ENCODE measurements at places on chromosomes 5 and 9.

GRCh38 chr9:113808391-113809358 is 67.4 kb upstream of the ZNF618 start:
- no peak for DNase-seq

GRCh38 chr5:110072651-110073050 is 382.9 kb downstream of the MAN2A1 start:
- no peak for DNase-seq

- no peak for DNase-seq
Measured at GRCh38 chr9:111943200-111943599, 46.6 kb downstream of the UGCG start.

GRCh38 chr9:114285166-114285867 is 37.6 kb upstream of the ORM1 start:
- no peak for DNase-seq

- DNase-seq = no peak
Measured at GRCh38 chr5:156354571-156354970, 27.6 kb downstream of the SGCD start.

DNA sequence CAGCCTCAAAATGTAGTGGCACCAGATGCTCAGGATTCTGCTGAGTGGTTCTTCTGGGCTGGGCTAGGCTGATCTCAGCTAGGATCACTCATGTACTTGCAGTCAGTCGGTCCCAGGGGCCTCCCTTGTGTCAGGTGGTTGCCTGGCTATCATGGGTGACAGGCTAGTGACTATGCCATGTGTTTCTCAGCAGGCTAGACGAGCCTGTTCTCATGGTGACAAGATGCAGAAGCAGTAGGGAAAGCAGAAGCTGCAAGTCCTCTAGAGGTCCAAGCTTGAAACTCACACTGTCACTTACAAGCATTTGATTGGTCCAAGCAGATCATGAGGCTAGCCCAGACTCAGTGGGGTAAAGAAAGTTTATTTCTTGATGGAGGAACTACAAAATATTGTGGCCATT is 15.2 kb upstream of the KCNMB1 start:
- DNase-seq = no peak

- no peak for DNase-seq
Measured at GRCh38 chr5:73230264-73231245, 57.6 kb downstream of the TMEM174 start.

GRCh38 chr9:91817493-91818224 is 132.4 kb downstream of the ROR2 start:
- no peak for DNase-seq

GRCh38 chr5:142803428-142804125 is 33.4 kb downstream of the ARHGAP26 start:
- DNase-seq = no peak

DNA sequence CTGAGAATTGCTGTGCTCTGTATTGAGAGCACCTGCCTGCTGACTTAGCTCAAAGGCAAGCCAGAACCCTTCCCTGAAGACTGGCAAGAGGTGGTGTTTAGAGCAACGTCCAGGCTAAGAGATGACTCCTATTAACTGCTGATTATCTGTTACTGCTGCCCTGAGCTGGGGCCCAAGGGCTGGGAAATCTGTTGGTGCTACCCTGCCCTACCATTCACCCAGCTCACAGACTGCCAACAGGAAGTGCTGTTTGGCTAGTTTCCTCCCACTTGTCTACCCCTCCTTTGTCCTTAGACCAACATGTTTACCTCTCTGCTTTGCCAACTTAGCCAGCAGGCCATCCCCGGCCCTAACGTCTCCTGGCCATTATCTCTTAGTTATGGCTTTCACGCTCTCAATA is 6.9 kb downstream of the RAB24 start:
- DNase-seq = no peak

- DNase-seq = no peak
Measured at GRCh38 chr9:79145442-79145841, 426.3 kb upstream of the TLE4 start.

- peak; percentile 14 for DNase-seq
Measured at GRCh38 chr9:69798744-69799143, 21.9 kb upstream of the CFAP95 start.

GRCh38 chr5:180281706-180282105 is 10.2 kb downstream of the MAPK9 start:
- peak; percentile 85 for DNase-seq

GRCh38 chr9:17627641-17628040 is 48.8 kb downstream of the SH3GL2 start:
- peak; percentile 77 for DNase-seq

- DNase-seq = no peak
Measured at GRCh38 chr9:129336130-129336528, 158.1 kb upstream of the IER5L start.

DNA sequence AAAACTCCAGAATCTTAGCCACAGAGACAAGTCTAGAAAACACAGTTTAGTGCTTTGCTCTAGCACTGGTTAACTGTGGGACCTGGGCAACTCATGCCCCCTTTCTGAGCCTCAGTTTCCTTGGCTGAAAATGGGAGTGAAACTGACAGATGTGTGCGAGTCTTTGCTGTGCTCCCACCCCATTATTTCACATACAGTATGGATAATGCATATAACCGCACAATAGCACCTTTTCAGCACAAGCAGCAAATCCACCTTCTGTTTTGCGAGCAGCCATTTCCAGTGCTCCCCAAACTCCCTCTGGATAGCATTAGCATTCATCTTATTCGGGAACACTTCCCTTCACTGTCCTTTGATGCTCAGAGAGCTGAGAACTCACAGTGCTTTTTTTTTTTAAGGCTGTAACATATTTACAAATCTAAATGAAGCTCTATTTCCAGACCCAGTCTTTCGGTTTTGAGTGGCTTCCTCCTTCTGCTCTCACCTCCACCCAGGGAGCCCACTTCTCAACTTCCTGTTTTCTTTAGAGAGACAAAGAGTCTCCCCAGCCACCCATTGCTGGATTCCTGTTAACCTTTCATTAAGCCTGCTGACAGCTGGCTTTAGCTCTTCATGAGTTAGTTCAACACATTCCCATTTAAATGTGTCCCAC is 49.2 kb downstream of the TIMD4 start:
- peak; percentile 96 for DNase-seq

DNA sequence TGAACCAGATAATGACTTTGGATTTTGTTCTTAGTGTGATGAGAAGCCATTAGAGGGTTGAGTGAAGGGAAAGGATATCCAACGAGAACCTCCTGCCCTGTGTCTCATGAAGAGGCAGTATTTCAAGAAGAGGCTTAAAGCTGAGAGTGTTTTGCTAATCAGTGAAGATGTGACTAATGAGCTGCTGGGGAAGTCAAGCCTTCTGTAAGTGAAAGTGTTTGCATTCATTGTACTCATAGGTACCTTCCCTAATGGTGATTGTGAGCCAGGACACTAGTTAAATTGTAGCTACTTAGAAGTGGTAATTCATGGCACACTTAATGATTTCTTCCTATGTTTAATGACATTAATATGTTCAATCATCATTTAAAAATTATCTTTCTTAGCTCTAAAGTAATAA is 23.7 kb downstream of the PIP5K1B start:
- no peak for DNase-seq

DNA sequence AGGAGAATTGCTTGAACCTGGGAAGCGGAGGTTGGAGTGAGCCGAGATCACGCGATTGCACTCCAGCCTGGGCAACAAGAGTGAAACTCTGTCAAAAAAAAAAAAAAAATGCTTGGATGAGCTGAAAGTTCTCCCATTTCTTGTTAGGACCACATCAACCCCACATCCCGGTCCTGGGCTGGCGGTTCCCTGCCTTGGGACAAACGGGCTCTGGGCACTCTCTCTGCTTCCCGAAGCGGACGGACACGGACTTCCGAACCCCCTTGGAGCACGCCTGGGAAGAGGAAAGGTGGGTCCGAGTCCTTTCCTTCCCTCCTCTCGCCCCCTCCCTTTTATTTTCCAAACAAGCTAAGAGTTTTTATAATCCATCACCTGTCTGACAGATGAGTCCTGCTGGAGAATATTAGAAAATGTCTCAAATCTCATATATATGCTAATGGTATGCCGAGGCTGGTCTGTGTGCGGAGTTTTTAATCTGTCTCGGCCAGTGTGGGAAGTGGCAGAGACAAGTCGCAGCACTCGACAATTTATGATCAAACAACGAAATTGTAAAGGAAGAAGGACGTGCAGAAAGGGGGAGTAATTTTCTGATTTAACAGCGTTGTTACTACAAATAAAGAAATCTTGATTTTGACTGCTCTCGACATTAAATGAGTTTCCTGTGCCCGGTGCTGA is 257.9 kb upstream of the IRX4 start:
- no peak for DNase-seq

DNA sequence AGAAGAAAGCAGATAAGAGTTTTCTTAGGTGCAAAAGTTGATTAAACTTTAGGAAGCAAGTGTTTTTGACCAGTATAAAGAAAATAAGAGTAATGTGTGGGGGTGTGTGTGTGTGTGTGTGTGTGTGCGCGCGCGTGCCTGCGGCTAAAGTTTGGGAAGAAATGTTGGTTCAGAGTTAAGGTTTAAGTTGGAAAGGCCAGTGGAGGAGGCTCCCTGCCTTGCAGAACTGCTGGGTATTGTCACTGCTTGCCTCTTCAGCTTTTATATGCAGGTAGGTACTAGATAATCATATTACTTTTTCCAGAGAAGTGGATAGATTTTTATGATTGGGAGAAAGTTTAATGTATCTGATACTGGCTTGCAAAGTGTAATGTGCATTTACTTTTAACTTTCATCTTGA is 2.0 kb downstream of the PIK3R1 start:
- DNase-seq = no peak

DNA sequence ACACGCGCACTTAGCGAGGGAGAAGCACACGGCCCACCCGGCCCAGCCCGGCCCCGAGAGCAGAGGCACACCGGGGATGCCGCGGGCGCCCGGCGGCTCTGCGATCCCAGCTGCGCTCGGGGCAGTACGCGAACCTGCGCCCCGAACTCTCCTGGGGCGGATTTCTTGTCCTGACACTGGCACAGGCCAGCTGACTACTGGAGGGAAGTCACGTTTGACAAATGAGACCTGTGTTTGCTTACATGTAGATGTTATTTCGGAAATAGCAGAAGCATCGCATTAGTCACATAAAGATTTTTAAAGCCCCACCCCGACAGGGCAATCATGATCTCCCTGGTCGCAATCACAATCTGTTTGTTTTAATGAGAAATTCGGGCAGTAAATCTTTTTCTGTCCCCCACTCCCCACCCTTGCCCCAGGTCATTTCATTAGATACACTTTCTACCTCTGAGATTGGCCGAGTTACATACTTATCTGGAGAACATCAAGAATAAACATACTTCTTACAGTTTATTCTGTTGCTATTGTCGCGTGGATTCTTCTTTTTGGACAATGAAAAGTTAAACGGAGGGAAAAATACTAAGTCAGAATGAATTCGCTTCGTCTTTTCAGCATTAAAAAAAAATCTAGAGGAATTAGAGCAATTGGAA is 518.9 kb downstream of the CTNND2 start:
- DNase-seq = no peak

GRCh38 chr9:120555839-120556238 is 24.1 kb downstream of the CDK5RAP2 start:
- DNase-seq = no peak

DNA sequence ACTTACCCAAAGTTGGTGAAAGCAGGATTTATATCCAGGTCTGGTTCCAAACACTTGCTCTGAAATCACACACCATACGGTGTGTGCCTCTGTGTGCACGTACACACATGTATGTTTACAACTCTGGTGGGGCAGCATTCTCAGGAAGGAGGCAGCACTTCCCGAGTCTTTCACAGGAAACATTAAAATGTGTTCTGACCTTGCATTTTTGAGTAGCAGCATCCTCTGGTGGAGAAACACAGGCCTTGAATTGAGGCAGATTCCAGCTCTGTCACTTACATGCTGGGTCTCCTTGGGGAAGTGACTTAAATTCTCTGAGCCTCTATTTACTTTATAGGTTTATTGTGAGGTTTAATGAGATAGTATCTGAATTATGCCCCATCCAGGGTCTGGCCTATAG is 126.4 kb downstream of the RGS3 start:
- no peak for DNase-seq

GRCh38 chr5:109351988-109352864 is 57.5 kb downstream of the PJA2 start:
- no peak for DNase-seq

DNA sequence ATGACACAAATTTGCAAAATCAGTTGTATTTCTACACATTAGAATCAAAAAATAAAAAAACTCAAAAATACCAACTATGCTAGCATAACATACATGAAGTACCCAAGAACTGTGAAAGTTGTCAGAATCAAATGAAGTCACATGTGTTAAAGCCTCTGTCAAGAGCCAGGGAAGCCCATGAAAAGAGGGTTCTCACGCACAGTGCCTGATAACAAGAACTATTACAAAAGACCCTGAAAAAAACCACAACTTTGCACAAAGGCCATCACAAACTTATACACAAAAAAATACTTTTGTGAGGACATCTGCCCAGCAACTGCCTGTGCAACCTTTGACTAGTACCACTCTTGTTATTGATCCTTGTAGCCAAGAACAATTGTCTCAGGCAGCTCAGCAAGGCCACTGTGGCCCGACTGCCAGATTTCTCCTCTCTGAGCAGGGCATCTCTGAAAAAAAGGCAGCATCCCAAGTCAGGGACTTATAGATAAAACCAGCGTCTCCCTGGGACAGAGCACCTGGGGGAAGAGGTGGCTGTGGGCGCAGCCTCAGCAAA is 28.9 kb upstream of the HNRNPA0 start:
- DNase-seq = no peak

GRCh38 chr9:37969130-37969529 is 65.2 kb upstream of the SLC25A51 start:
- no peak for DNase-seq

DNA sequence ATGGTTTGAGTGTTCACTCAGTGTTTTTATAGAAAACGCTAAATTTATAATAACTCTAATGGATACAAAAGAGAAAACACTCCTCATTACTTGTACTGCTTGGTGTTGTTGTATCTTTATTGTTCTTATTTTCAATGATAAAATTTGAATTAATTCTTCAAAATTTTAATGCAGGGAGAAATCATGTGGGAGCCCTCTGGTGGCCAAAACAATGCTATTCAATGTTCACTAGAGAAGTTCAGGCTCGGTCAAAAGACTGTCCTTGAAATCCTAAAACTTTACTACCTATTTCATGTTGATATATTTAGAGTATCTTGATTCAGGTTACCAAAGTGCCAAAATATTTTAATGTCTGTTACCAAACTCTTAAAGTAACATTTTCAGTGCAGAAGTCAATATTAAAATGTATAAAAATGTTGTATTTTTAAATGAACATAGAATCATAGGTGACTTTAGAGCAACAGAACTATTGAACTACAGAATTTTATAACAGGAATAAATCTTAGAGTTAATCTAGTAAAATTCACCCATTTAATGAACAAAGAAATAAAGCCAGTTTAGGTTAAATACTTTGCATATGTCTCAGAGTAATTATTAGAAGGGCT is 1259.8 kb downstream of the PTPRD start:
- no peak for DNase-seq

DNA sequence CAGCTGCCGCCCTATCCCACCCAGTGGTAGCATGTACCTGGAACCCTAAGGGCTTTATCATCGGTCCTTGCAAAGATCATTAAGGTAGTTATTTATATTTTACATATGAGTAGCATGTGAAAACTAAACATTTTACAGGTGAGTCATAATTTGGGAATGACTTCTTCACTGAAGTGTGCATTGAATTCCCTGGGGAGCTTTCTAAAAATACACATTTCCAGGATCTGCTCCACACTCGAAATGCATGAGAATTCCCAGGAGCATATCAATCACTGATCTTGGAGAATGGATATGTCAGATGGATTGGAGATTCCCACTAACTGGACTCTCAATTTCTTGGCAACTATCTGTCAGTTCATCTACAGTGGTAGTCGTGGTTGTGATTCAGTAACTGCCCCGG is 717.5 kb downstream of the IRX1 start:
- DNase-seq = no peak

- DNase-seq = no peak
Measured at GRCh38 chr9:123149067-123149466, 115.6 kb downstream of the GPR21 start.
